ENCODE measurements at places on chromosomes 3 and 15.

- DNase-seq: no peak
These were observed 173.5 kb downstream of the ZIC1 start for GRCh38 chr3:147582642-147583041.

DNA sequence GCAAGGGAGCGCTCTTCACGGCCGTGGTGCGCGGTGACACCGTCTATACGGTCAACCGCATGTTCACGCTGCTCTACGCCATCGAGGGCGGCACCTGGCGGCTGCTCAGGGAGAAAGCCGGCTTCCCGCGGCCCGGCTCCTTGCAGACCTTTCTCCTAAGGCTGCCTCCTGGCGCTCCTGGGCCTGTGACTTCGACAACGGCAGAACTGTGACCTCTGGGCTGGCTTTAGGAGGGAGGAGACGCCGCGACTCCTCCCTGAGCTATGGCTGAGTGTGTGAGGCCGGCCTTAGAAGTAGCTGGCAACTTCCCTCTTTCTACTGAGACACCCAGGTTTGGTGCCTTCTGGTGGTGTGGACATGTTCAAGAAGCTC, 1.4 kb downstream of the KBTBD13 start:
- no peak for DNase-seq

GRCh38 chr3:117306299-117306698, 596.7 kb downstream of the TUSC7 start:
- no peak for DNase-seq

- DNase-seq: no peak
These were observed at the start of gene RBMS3 for GRCh38 chr3:29280404-29281093. Gene RBMS3, plus strand, starts transcription at chr3:29281071.

DNA sequence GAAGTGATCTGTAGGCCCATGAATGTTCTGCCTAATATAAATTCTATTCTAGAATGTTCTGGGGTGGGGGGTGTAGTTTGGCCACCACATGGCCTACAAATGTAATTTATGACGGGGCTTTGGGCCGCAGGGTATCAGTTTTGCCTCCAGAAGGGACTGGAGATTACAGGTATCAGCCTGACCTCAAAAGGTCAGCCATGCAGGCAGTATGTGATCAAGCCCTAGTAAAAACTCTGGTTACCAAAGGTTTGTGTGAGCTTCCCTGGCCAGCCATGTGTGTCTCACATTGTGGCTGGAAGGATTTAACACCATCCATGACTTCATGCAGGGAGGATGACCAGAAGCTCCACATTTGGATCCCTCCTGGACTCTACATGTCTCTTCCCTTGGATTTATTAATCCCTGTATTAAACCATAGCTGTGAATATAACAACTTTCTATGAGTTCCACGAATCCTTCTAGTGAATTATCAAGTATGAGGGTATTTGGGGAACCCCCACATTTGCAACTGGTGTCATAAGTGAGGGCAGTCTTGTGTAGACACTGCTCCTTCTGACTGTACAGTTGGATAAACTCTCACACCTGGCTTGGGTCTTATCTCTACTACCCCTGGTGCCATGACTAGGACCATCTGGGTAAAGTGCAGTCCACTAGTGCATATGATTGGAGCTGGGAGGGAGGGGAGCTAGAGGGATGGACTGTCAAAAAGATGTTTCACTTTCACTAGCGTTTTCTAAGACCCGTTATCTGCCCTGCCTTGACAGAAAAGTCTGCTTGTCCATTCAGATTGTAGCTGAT, 50.0 kb upstream of the RFX7 start:
- no peak for DNase-seq

DNA sequence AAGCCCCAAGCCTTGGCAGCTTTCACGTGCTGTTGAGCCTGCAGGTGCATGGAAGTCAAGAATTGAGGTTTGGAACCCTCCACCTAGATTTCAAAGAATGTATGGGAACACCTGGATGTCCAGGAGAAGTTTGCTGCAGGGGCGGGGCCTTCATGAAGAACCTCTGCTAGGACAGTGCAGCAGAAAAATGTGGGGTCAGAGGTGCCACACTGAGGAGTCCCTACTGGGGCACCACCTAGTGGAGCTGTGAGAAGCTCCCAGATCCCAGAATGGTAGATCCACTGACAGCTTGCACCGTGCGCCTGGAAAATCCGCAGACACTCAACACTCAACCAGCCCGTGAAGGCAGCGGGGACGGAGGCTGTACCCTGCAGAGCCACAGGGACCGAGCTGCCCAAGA, 201.6 kb downstream of the OCA2 start:
- no peak for DNase-seq

Data from NCI-H1436 treated with DMSO at 0.1 percent for 48 hours (cell line).